ENCODE measurements at places on chromosomes 6 and 20.
A peak's percentile ranks its signal among the peaks of the same experiment; 100 is the strongest.

DNA sequence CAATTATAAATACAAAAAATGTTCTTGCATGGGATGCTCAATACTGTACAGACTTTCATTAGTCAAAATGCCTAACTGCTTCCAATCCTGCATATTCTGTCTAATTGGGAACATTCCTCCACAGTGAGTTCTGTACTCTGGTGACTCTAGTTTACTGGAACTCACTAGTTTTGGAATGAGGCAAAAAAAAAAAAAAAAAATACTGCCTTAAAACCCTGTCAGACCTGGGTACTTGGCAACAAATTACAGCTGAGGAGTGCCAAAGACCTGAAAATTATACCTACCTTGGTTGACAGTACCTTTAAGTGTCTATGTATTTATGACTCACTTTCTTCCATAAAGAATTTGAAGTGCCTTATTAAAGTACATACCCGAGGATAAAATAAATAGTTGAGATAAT lies 276.7 kb downstream of the FARS2 start:
- DNase-seq, result peak; percentile 7

DNA sequence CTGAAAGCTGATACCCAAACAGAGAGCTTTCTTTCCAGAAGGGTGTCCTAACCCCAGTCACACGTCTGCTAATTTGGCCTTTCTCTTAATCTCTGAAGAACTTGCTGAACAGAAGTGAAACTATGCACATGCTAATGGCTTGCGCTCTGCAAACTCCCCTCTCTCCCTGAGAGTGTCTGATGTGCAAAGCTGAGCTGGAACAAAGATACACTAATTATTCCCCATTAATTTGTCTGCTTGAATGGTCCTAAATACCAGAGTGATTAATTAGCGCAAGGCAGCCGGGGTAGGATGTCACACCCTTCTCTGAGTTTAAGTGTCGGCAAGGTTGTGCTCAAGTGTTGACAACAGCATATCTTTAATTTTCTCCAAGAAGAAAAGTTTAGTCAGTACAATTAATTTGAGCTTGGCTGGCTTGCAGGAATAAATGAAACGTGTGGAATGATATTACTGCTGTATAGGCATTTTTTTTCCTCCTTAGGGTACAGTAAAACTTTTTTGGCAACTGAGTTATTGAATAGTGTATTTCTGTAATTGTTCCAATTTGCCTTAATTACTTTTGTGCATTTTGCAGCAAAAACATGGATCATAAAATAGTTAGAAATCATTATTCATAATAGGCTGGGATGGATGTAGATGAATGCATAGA lies 715.9 kb upstream of the POU3F2 start:
- DNase-seq, result no peak

- DNase-seq, result peak; percentile 13
Measured at GRCh38 chr6:73565767-73566485, 45.1 kb upstream of the EEF1A1 start.

DNA sequence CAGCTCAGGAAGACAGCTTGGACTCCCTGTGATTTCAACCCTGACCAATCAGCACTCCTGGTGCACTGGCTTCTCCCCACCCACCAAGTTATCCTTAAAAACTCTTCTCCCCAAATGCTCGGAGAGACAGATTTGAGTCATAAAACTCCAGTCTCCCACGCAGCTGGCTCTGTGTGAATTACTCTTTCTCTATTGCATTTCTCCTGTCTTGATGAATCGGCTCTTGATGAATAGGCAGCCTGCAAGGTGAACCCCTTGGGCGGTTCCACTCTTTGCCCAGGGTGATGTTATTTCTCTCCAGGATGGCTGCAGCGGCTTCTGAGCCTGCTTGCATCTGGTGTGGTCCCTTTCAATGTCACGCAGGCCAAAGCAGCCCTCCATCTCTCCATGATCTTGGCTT lies 12.4 kb downstream of the SLC52A3 start:
- DNase-seq, result no peak

DNA sequence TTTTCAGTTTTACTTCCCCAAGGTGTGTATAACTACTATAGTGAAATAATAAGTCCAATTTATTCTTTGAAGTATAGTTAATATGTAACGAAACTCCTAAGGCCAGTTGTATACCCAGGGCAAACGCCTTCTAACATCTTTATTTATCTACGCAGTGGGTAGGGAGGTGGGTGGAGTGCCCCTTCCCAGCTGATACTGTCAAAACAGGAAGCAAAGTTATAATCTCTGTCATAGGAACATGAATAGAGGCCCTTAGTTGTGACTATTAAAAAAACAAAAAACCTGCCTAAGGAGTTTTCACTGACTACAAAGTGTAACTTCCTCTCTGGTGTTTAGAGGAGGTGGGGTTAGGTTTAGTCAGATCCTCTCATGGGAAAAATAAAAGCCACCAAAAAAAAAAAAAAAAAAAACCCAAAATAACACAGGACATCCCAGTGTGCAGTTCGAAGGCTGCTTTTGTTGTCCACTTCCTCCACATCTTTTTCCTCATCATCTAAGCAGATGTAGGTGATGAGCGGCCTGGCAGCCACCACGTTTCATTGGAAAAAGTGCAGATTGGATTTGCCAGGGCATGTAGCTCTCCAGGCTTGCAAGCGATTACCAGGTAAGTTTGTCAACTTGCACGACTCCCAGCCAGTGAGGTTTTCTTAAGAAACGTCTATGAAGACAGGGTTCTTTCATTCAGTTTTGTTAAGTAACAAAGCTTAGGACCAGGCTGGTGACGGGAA lies 58.7 kb downstream of the UTRN start:
- DNase-seq, result no peak

- no peak for DNase-seq
Measured at GRCh38 chr6:155253337-155253736, 10.5 kb upstream of the CLDN20 start.

- no peak for DNase-seq
Measured at GRCh38 chr6:96613291-96613999, 50.5 kb downstream of the FHL5 start.

DNA sequence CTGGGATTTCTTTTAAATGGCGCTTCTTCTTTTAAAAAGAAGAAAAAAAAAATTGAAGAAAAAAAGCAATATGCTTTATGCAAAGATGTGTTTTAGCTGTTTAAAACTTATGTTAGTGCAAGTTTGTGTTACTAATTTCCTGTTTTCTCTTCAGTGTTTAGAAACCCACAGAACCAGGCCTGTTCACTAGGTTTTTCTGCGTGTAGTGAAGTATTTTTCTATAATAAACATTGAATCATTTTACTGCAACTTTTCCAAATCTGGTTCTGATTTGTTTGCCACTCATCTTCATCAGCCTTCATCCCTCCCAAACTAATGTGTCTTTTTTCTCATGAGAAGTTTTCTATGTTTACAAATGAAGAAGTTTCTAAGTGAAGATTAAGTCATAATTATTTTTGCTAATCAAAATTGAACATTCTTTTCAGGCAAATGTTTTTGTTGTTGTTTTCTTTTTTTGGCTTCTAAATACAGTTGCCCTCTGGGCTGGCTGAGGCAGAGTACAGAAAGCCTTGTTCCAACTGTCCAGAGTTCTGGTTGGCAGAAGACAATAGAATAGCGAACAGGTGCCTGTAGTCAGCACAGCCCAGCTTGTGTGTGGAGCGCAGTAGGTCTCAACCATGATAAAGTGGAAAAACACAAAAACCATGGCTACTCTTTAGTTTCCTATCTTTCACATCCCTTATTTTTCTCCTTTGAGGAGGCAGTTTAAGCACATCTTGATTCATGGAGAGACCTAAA lies 14.5 kb downstream of the ZNF76 start:
- DNase-seq, result no peak

GRCh38 chr6:148533309-148534107 lies 190.9 kb downstream of the SASH1 start:
- no peak for DNase-seq

GRCh38 chr6:148146717-148147462 lies 195.7 kb upstream of the SASH1 start:
- no peak for DNase-seq

- no peak for DNase-seq
Measured at GRCh38 chr6:110355727-110356126, 2.4 kb downstream of the METTL24 start.

GRCh38 chr20:62051546-62052255 lies 14.0 kb downstream of the TAF4 start:
- DNase-seq, result no peak

- no peak for DNase-seq
Measured at GRCh38 chr6:134575221-134575620, 257.3 kb upstream of the SGK1 start.

DNA sequence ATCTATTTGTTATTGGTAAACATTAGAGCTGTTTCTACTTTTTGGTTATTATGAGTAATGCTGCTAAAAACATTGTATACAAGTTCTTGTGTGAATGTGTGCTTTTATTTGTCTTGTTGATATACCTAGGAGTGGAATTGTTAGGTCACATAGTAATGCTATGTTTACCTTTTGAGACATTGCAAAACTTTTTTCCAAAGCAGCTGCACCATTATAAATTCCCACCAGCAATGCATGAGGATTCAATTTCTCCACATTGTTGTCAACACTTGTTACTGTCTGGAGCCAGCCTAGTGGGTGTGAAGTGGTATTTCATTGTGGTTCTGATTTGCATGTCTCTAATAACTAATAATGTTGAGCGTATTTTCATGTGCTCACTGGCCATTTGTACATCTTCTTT lies 145.9 kb downstream of the CCDC170 start:
- DNase-seq, result no peak

Data from amniotic stem cell (primary cell).